ENCODE measurements at places on chromosomes 13 and 19.

- no peak for DNase-seq
Observed at GRCh38 chr13:58165617-58166016, 534.1 kb downstream of the PCDH17 start.

- DNase-seq, result no peak
Observed at GRCh38 chr19:33552928-33553279, 31.3 kb upstream of the PEPD start.

- DNase-seq, result no peak
Observed at GRCh38 chr13:55705971-55706370, 1434.7 kb upstream of the PRR20A start.

- no peak for DNase-seq
Observed at GRCh38 chr13:23960566-23961156, 63.4 kb upstream of the C1QTNF9B start.

- no peak for DNase-seq
Observed at GRCh38 chr13:107330484-107330883, 762.5 kb upstream of the ARGLU1 start.

GRCh38 chr19:40217934-40218890, at the start of gene TTC9B:
Gene TTC9B (minus strand): TSS chr19:40218384. CDS start chr19:40218381, 3 bp downstream.
- peak; percentile 70 for DNase-seq

GRCh38 chr19:6800991-6801484, 28.5 kb downstream of the VAV1 start:
- no peak for DNase-seq

GRCh38 chr13:37602733-37603381, 4.3 kb upstream of the POSTN start:
- no peak for DNase-seq

DNA sequence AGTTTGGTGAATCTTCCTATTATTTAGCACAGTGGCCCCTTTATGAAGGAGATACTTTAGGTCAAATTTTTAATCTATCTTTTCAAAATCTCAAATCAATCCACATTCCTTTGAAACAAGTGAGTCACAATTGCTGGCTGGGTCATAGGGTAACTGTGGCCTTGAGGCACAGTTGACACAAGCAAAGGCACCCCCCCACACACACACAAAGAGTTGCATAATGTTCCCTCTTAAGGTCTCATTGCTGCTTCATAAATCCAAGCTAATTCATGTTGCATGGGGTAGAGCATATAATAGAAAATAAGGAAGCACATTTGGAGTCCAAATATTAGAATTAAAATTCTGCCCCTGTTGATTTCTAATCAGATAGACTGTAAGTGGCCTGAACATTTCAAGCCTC, 171.5 kb downstream of the DLEU7 start:
- DNase-seq, result no peak

All from type B pancreatic cell (in vitro differentiated cells).